ENCODE measurements at places on chromosomes 6 and 20.
A peak's percentile ranks its signal among the peaks of the same experiment; 100 is the strongest.

- DNase-seq: peak; percentile 40
These were observed 35.6 kb upstream of the TRAM2 start for GRCh38 chr6:52612336-52613054.

DNA sequence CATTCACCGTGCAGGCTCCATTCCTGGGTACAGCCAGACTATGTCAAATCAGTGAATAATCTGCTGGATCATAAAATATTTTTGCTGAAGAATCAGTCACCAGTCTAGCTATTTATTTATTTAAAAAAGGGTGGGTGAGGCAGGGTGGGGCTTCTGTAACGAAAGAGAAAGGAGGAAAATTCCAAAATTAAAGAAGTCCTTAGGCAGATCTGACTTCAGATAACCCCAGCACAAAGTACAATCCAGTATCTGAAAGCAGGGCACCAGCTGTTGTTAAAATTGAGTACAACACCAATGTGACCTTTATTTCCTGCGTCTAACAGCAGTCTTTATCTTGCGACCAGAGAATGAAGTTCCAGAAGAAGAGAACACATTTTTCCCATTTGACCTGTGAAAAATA, 15.7 kb downstream of the FAM8A1 start:
- no peak for DNase-seq

DNA sequence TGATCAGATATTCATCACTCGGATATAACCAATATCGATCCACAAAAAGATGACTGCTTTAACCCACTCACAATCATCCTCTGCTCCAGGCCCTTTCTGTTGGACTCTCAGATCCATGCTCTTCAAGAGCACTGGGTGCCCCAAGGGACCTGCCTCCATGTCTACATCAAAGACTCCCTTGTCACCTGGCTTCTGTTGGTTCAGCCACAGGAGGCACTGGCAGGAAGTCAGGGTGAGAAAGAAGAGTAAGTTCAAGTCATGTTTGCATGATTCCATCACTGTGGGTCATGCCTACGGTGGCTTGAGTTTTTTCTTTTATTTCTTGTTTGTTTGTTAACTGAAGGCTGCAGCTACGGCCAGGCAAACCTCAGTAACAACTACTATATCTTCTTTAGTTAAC, 243.3 kb downstream of the ADGRG6 start:
- DNase-seq: no peak

DNA sequence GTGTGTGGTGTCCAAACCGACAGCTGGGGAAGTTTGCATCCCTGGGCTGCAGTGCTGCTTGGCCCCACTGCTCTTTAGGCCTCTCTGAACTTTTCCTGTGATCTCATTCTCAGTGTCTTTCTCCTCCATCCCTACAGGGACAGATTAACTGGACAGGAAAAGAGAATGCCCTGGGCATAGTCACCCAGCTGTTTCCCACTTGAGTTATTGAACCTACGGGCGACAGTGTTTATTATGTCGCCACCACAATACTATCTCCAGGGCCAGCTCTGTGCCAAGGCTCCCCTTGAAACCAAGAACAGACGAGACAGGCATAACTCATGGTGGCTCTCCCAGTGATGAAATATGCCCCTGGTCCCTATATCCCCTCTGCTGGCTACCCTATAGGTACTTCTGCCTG, 147.8 kb upstream of the EPHA7 start:
- peak; percentile 49 for DNase-seq

- no peak for DNase-seq
These were observed 34.9 kb downstream of the CYP21A2 start for GRCh38 chr6:32073101-32073500.

- DNase-seq: no peak
These were observed 111.2 kb downstream of the PDE7B start for GRCh38 chr6:135962731-135963130.

DNA sequence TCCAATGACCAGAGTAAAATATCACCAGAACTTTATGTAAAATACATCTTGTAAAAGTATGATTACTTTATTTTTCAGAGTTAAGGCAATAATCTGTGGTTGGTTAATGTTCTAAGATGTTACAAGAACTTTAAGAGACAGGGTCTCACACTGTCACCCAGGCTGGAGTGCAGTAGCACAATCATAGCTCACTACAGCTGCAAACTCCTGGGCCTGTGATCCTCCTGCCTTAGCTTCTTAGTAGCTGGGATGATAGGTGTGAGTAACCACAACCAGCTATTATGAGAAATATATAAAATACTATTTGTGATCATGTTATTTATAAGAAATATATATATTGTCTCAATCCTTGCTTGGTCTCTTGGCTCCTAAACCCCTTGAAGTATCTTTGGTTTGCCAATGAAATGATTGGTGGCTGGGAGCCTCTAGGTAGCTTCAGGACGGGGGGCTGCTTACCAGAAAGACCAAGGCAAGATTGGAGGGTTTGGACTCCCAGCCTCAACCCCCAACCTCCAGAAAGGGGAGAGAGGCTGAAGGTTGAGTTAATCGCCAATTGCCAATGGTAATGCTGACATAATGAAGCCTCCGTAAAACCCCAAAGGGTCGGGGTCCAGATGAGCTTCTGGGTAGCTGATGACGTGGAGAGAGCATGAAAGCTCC, 15.4 kb downstream of the SOD2 start:
- no peak for DNase-seq

DNA sequence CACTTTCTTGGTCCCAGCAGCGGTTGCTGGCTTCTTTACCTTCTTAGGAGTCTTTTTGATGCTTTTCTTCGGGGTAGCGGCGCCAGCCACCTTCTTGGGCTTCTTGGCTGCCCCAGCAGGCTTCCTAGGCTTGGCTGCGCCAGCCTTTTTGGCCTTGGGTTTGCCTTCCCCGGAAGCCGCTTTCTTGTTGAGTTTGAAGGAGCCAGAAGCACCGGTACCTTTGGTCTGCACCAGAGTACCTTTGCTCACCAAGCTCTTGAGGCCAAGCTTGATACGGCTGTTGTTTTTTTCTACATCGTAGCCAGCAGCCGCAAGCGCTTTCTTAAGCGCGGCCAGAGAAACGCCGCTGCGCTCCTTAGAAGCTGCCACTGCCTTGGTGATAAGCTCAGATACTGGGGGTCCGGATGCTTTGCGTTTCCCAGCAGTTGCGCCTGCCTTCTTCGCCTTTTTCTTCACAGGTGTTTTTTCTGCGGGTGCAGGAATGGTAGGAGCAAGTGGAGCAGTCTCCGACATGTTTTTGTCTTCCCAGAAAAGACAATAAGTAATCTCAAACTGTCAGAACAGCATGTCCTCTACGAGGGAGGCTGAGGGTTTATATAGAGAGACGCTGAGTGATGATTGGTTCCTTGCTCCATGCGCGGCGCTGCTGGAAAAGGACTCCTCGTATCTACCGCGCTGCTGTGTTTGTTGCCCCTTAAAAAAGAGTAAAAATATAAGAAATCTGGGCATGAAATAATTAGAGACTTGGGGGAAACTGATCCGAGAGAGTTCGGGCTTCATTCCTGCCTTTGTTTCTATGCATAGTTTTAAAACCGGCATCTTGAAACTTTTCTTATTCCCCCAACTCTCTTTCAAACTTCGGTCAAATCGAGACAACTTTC, 130.3 kb upstream of the BTN3A2 start:
- DNase-seq: peak; percentile 75

DNA sequence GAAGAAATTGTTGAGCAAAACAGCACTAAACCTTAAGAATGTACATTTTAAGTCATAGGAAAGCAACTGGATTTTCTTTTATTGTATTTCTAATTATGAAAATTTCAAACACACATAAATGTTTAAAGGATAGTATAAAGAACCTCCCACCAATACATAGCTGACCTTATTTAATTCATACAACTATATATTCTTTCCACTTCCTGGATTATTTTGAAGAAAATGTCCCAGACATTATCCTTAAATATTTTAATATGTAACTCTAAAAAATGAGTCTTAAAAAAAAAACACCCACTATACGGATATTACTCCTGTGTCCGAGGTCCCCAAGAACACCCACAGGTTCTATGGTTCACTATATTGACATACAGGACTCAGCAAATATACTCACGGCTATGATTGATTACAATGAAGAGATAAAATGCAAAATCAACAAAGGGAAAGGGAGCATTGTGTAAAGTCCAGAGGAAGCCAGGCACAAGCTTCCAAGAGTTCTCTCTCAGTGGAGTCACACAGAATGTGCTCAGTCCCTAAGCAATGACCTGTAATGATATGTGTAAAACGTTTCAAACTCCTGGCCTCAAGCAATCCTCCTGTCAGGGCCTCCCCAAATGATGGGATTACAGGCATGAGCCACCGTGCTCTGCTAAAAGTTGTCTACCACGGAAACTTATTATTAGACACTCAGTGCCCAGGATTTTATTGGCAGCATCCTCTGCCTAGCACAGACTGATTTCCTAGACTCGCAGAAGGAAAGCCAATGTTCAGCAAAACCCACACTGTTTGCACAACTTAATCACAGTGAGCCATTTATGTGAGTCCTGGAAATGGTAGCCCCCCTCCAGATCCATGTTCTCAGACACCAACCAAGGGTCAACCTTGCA, 23.2 kb downstream of the GLYATL3 start:
- DNase-seq: peak; percentile 22

GRCh38 chr20:53243152-53243551, 271.0 kb downstream of the TSHZ2 start:
- no peak for DNase-seq

DNA sequence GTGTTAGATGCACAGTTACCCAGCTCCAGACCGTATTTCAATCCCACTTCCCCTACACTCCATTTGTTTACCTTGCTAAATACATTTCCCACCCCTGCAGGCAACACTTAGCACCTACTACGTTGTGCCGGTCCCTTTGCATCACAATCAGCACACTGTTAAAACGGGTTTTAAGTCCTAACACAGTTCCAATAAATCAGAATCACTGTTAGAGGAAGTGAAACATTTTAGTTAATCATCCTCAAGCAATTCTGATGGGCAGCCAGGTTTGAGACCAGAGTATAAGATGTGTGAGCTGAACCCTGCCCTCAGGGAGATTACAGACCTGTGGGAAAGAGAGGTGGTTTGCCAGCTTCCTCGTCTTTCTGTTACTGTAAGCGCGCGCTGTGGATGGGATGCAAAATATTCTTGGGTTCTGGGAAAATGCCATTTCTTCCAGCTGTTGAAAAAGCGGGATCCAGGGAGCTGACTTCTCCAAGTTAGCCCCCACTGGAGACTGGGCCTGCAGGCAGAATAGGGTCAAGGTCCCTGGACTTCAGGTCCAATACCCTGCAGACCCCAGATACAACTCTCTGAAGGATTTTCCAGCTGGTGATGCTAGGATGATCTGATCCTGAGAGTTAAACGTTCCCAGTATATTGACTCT, 3.1 kb downstream of the ZCCHC3 start:
- no peak for DNase-seq

GRCh38 chr6:157690441-157691210, 132.4 kb upstream of the SNX9 start:
- no peak for DNase-seq

GRCh38 chr6:127951172-127951917, 50.5 kb upstream of the THEMIS start:
- no peak for DNase-seq

- DNase-seq: peak; percentile 14
These were observed 42.0 kb upstream of the PLCG1 start for GRCh38 chr20:41095110-41095969.

DNA sequence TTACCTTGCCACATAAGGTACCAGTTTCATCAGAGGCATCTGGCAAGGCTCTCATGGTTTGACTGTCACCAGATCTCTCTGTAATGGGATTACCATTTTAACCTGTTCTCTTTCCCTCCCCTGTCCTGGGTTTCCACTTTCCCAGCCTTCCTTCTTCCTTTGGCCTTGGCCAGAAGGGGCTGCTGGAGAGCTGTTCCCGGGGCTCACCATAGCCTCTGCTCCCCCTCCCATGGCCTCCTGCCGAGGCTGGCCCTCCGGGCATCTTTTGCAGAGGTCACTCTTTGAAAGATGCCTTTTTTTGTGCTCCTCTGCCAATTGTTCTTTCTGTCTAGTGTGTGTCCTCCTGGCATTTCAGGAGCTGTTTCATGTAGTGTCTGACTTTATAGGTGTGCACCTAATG, 100.7 kb upstream of the SCP2D1 start:
- no peak for DNase-seq

DNA sequence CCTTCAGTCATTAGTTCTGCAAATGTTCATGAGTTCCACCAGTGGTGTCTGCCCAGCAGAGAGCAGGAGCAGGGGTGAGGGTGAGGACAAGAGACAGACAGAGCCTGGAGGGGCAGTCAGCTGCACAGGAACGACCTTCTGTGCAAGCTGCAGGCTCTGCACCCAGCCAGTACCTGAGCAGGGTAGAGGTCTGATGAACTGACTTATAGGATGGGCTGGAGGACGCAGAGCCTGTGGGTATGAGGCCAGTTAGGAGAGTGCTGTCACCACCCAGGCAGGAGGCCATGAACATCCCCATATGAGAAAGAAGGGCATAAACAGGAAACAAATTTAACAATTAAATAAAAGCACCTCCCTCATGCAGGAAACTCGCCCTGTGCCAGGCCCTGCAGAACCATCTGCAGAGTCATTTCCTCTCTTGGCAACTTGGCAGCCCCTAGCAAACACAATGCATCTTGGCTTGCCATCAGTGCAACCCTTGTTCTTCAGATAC, 17.9 kb downstream of the C6orf15 start:
- DNase-seq: peak; percentile 29

DNA sequence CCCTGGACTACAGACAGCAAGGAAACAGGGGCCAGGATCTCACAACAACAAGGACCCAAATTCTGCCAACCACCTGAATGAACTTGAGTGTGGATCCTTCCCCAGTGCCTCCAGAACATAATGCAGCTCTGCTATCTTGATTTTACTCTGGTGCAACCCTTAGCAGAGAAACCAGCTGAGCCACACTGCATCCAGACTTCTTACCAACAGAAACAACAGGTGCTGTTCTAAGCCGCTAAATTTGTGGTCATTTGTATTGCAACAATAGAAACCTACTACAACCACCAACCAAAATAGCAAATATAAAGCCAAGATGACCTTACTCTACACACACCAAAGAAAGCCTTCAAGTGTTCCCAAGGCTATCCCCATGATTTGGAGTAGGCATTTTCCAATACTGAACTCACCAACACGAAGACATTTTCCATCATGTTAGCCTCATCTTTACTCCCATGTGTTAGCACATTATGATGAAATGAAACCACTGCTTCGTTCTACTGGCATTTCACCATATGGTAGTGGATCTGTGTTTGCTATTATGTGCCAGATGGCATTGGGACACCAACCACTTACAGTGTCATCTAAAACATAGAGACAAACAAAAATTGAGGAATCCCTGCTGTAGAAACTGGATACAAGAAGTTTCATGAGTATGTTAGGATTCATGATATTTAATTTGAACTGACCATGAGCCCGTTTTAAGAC, 249.8 kb upstream of the ID4 start:
- DNase-seq: no peak

DNA sequence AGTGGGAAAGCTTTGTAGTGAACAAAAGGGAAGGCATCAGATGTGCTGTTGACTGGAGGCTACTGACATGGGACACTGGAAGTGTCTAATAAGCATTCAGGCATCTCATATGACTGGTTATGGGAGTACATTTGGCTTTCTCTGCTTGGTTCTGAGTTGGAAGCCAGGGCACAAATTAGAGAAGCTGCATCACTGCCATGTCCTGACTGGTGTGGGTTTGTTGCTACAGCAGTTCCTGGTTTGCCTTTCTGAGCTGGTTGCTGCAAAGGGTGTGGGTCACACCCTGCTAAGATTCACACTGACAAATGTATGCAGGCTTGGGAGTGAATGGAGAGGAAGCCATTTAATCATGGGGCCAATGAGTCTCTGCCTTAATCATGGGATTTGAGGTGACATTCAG, 36.2 kb upstream of the NANP start:
- no peak for DNase-seq

- DNase-seq: no peak
These were observed 16.8 kb downstream of the IL17F start for GRCh38 chr6:52227495-52227894.

- DNase-seq: no peak
These were observed 390.1 kb downstream of the ZFAND3 start for GRCh38 chr6:38209371-38210260.

GRCh38 chr20:52789716-52790115, 182.4 kb upstream of the TSHZ2 start:
- no peak for DNase-seq

All from DMS153 (cell line).